Parietal lobe (tissue), 2 donors: ENCODE measurements at places on chromosomes 4 and X. TPM values are rescaled to one million over a fixed set of nuclear protein-coding genes. Genes with fewer than 3 reads are reported as not detected.

The BANK1 gene
- total RNA-seq, result not detected

The ANKRD50 gene
- total RNA-seq, result 138 TPM

The CXCL3 gene
- total RNA-seq, result not detected

The ARR3 gene
- not detected for total RNA-seq

The OTUD6A gene
- not detected for total RNA-seq

The C1QTNF7 gene
- under 0.01 TPM for total RNA-seq

The EVC gene
- 7.5 TPM for total RNA-seq

The FABP2 gene
- not detected for total RNA-seq

The HSD17B13 gene
- 0.94 TPM for total RNA-seq
